Stimulated activated CD8-positive, alpha-beta memory T cell treated with anti-CD3 and anti-CD28 coated beads, Interleukin-15, amount 100 ng/mL, for 4 hours (primary cell): ENCODE measurements at places on chromosomes 1 and 21.

DNA sequence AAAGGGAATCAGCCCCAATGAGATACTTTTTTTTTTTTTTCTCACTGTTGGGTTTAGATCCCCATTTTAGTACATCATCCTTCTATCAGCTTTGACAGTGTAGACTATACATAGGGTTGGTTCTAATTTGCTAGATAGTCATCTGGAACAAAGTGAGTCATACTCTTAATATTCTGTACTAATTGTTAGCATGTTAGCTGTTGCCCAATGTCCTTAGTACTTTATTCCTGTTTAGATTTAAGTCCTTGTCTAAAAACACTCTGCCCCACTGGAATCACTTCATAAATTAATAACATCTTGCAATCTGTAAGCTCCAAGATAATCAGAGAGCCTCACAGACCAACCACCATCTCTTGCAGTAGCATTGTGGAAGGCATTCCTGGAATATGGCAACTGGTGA lies 209.8 kb upstream of the KIAA0040 start:
- DNase-seq: no peak

DNA sequence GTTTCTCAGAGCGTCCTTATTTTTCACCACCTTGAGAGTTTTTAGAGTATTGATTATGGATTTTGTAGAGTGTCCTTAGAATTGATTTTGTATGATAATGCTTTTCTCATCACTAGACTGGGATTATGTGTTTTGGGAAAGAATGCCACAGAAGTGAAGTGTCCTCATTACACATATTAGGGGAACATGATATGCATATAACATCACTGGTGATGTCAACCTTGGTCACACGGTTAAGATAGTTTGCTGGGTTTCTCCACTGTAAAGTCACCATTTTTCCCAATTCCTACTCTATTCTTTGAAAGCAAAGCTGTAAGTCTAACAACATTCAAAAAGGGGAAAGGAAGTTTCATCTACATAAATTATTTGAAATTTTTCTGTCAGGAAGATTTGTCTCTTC lies 39.6 kb upstream of the PALMD start:
- no peak for DNase-seq

DNA sequence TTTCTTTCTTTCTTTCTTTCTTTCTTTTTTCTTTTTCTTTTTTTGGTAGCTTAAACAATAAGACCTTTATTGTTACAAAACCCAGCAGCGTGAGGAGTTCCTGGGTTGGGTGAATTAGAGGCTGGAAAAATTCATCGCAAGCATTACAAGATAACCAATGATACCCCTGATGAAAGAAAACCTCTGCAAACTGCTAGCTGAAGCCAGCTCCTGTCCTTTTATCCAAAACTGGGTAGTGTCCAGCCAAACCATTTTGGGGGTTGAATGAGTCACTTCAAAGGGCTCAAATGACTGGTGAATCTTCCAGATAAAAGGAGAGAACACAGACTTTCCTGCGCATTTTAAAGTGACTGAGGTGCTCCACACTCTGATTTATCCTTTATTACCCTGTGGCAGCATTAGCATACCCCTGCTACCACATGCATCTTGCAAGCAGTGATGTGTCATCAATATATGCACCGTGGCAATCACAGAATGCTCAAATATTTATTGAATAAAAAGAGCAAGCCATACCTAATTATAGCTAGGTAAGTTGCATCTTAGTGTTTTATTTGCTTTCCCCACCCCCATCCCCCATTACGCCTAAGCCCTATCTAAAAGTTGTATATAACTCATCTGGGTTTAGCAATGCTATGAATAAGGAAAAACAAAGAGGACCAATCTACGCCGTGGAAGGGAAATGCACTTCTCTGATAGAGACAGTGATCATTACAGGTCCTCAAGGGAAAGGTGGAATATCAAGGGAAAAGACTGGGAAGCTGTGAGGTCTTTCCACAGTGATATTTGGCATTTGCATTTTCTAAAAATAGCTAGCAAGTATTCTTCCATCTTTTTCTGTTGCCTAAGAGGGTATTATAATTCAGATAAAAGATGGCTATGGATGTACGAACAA lies 32.4 kb upstream of the CEP350 start:
- no peak for DNase-seq

- no peak for DNase-seq
These were observed 49.3 kb downstream of the GNB1 start for GRCh38 chr1:1841575-1841995.

- no peak for DNase-seq
These were observed 52.9 kb downstream of the ESRRG start for GRCh38 chr1:216670118-216670883.
